ENCODE measurements at places on chromosomes 13 and 19.
A peak's percentile ranks its signal among the peaks of the same experiment; 100 is the strongest.

DNA sequence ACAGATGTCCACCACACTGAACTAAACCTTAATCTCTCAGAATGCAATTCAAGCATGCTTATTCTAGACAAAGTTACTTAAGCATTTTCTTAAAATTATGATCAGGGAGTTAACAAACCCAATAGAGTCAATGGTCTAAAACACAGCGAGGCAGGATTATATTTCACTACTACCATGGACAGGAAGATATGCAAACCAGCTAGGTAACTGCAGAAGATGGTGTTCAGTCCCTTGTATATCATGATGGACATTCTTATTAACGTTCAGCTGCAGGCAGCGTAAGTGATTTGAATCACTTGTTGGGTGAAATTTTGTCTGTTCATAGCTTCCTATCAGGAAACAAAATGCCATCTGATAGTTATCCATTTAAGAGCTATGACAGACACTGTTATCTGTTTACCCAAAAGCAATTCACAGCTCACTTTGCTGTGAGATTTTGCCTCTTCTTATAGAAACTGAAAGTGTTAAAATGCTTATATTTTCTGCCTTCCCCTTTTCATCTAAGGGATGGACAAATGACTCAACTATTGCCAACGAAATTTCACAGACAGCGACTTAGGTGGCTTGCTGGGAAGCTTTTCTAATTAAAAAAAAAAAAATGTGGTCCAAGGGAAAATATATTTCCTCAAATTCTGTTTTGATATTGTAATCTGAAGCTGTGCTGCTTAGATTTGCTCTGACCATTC is 591.9 kb downstream of the DACH1 start:
- DNase-seq: no peak

GRCh38 chr13:63979951-63980350 is 2564.3 kb upstream of the PCDH20 start:
- DNase-seq: no peak

GRCh38 chr19:48635966-48636858 is 967 bp downstream of the DBP start:
- no peak for DNase-seq

- DNase-seq: peak; percentile 16
Observed at GRCh38 chr13:94128430-94128829, 351.1 kb downstream of the DCT start.

DNA sequence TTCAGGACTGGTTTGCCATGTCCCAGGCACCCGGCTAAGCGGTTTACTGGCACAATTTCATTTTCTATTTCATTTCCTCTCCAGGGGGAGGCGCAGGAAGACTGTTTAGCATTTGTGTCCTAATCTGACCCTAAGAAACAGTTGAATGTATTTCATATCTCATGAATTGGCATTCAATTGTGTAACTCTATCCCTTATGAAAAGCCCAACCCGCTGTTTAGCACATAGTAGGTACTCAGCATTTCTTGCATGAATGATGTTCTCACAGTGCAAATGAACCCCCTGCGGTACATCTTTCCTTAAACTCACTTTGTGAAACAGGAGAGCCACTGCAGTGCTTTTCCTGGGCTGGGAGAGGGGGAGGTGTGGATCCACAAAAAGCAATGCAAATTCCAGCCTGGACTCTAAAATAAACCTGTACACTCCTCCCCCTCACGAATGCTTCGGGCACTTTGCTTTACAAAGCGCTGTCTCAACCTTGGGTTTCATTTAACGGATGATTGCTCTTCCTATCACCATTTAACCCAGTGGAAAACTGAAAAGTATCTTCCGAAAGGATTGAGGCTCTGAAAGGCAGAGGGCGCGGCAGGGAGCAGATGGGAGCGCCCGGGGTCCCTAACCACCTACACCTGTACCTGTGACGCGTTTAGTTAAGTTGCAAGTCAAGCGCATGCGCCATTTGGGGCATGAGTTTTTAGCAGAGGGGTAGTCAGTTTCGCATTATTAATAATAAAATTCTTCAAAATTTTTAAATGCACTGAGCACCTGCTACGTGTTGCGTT is 1.2 kb upstream of the EEF2 start:
- no peak for DNase-seq

DNA sequence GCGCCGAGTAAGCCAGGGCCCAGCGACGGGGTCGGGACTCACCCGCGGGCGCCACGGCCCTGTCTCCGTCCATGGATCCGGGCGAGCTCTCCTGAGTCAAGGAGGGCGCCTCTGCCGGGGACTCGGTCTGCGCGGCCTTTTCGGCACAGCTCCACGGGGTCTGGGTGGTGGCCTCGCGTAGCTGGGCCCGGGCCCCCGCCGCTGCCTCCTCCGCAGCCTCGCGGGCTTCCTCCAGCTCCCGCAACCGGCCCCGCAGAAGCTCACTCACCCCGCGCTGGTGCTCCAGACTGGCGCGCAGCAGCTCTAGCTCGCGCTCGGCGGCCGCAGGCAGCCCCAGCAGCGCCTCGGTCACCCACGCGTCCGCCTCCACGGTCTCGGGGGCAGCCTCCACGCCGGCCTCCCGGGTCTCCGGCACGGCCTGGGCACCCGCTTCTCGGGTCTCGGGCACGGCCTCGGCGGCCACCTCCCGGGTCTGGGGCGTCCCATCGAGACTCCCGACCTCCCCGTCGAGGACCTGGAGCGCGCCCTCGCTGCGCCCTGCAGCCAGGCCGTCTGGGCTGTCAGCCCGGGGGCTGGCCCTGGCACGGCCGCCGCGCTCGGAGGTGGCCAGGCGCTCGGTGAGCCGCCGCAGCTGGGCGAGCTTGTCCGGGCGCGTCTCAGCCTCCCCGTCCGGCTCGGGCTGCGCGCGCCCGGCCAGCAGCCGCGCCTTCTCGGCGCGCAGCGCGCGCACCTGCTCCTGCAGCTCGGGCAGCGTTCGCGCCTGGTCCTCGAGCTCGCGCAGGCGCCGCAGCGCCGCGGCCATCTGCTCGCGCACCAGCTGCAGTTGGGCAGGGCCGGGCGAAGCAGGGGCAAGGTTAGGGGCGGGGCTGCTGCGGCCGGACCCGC is 8.4 kb downstream of the KANK3 start:
- DNase-seq: no peak

DNA sequence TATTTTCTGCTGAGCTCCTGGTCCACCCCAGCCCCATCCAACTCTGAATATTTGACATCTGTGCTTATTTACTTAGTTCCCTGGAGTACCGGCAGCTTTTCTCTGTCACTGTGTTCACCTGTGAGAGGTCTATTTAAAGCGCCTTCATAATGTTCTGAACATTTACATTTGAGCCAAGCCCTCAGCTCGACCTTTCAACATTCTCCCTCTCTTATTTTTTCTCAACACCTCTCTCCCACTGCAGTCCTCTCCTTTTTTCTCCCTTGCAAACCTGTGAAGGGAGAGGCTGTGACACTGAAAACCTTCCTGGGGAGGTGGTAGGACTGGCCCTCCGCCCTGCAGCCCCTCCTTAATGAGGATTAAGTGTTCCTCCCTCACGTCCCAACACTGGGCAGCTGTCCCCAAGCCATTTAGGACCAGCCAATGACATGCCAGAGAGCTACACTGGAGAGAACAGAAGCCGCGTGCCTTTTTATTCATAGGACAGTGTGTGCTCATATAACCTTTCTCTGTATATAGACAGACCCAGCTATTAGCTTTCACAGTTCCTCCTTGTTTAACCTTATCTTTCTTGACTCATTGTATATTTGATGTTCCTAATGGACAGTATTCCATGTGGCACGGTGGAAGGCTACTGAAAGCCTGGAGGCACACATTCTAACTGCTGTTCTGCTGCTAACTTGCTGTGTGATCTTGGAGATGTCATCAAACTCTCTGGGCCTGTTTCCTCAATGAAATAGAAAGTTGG is 134.8 kb downstream of the NUFIP1 start:
- DNase-seq: no peak

DNA sequence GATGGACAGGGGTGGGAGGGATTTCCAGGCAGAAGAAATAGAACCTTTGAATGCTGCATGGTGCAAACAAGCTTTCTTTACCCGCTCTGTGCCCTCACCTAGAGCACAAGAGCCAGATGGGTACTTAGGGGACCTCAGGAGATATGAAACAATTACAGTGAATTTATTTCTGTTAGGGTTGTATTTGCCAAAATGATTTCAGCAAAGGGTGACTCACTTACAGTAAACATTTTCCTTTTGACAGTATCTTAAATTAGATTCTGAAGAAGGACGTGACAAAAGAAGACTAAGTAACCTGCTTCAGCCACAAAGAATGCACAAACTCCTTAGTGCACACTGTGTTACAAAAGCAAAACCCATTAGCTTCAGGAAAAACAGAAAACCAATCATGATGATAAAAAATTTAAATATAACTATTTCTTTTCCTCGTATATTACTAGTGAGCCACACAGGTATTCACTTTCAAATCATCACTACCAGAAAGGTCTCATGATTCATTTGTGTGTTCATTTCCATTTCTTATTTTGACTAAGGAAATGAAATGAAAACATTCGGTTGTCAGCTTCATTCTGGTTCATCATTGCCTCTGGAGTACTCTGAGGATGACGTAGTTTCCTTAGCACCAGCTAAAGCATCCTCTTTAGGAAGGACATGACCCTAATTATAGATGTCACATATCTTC is 158.8 kb downstream of the NHLRC3 start:
- no peak for DNase-seq

GRCh38 chr13:77000475-77000874 is 8.6 kb downstream of the CLN5 start:
- no peak for DNase-seq

DNA sequence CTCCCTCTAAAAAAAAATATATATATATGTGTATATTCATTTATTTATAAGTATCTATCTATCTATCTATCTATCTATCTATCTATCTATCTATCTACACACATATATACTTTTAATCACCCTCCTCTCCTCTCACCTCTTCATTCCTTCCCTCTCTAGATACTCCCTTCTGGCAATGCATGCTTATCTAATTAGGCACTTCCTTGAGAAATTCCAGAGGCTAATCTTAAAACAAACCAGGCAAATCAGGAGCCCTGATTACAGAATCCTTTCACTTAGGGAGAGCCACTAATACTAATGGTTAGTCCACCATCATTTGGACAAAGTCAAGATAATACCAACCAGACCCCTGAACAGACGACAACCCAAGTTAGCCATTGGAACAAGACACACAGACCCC is 17.6 kb downstream of the CD70 start:
- DNase-seq: no peak

GRCh38 chr13:27927444-27928352 is 7.9 kb downstream of the PDX1 start:
- DNase-seq: no peak

DNA sequence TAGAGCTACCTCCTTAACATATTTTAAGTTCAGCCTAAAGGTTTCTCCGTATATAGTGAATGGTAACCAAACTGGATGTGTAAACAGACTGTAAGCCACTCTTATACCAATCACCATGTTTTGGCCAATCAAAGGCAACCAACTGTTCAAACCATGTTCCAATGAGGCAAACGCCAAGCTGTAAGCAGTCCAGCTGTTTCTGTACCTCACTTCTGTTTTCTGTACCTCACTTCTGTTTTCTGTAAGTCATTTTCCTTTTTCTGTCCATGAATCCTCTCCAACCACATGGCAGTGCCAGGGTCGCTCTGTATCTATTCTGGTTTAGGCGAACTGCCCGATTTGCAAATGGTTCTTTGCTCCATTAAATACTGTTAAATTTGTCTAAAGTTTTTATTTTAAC is 24.4 kb downstream of the COMMD6 start:
- no peak for DNase-seq
